Activated T-helper 17 cell treated with anti-CD3 and anti-CD28 coated beads, Interleukin-2, amount 50 U/mL, for 72 hours (primary cell): ENCODE measurements at places on chromosomes 5 and 9. TPM values are rescaled to one million over a fixed set of nuclear protein-coding genes. Genes with fewer than 3 reads are reported as not detected.

Gene CENPH
- total RNA-seq, result 49.4 TPM

Gene FLT4
- total RNA-seq, result 0.34 TPM

Gene ITGA2
- total RNA-seq, result 2.3 TPM

Gene NR4A3
- 4.8 TPM for total RNA-seq

Gene APBA1
- total RNA-seq, result 2.8 TPM

Gene OTP
- not detected for total RNA-seq

Gene HAVCR2
- total RNA-seq, result 35.4 TPM

Gene DYNC2I2
- 39.8 TPM for total RNA-seq

Gene FAM169A
- 12.8 TPM for total RNA-seq

Gene CDHR2
- 0.69 TPM for total RNA-seq

Gene CCIN
- not detected for total RNA-seq

Gene HTR4
- total RNA-seq, result not detected

Gene TMEM215
- total RNA-seq, result not detected

Gene NIPAL4
- total RNA-seq, result 0.90 TPM

Gene RNF38
- 39.1 TPM for total RNA-seq

Gene ZFP37
- 3.2 TPM for total RNA-seq

Gene CCDC187
- total RNA-seq, result 0.02 TPM

Gene SPATA31C1
- 0.08 TPM for total RNA-seq

Gene GALT
- total RNA-seq, result 48.3 TPM

Gene SPAAR
- total RNA-seq, result not detected

Gene DMGDH
- total RNA-seq, result 0.42 TPM

Gene PCA3
- not detected for total RNA-seq

Gene ZNF883
- total RNA-seq, result 0.71 TPM

Gene PCDHA5
- not detected for total RNA-seq

Gene IRGM
- total RNA-seq, result 1.4 TPM

Gene STPG3
- total RNA-seq, result not detected

Gene PCSK1
- total RNA-seq, result not detected

Gene MSX2
- not detected for total RNA-seq

Gene BAAT
- total RNA-seq, result 0.08 TPM

Gene EEIG1
- total RNA-seq, result 29.6 TPM

Gene GRXCR2
- total RNA-seq, result not detected

Gene TAF11L10
- total RNA-seq, result not detected

Gene GABRA6
- total RNA-seq, result not detected

Gene KCTD16
- 0.40 TPM for total RNA-seq

Gene NXNL2
- not detected for total RNA-seq

Gene CCNJL
- not detected for total RNA-seq

Gene LVRN
- 0.45 TPM for total RNA-seq

Gene SLC6A19
- total RNA-seq, result not detected

Gene HMHB1
- total RNA-seq, result not detected

Gene HRCT1
- not detected for total RNA-seq

Gene SFXN1
- total RNA-seq, result 225 TPM

Gene NEUROG1
- total RNA-seq, result not detected

Gene SMC2
- 58.8 TPM for total RNA-seq

Gene IFNA13
- total RNA-seq, result not detected

Gene HACD4
- total RNA-seq, result 4.1 TPM

Gene OGN
- total RNA-seq, result not detected

Gene GLDC
- 19.4 TPM for total RNA-seq

Gene PCDHGC5
- total RNA-seq, result not detected
